ENCODE measurements at places on chromosomes 1 and 21.

DNA sequence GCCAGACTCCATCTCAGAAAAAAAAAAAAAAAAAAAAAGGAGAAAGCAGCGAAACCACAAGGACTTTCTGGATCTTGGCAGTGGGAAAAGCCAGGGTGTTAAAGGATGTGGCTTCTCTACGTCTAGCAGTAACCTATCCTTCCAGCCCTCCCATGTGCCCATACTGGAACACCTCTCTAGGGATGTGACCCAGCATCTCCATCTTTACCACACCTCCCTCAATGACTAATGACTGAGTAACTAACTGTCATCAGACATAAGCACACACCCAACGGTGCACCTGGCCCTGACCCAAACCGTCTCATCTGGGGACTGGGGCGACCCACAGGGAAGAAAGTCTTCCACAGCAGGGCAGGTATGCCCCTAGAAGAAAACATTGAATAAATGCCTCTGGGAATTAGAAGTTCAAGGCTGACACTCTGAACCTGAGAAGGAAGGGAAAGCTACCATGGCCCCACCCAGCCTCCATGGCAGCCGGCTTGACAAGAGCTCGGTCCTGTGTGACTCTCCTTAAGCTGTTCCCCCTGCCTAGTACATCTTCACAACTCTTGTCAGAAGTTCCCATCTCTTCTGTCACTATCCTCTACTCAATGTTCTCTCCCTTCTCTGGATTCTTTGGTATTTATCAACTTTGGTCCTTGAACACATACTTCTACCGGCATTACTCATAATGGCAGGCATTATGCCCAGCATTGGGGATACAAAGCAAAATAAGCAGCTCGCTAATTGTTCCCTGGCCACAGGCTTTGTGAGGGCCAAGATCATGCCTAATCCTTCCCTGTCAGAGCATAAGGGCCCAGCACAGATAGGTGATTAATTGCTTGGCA lies 14.8 kb upstream of the PAQR6 start:
- no peak for DNase-seq

- DNase-seq: no peak
Observed at GRCh38 chr1:178150610-178151009, 56.7 kb downstream of the RASAL2 start.

DNA sequence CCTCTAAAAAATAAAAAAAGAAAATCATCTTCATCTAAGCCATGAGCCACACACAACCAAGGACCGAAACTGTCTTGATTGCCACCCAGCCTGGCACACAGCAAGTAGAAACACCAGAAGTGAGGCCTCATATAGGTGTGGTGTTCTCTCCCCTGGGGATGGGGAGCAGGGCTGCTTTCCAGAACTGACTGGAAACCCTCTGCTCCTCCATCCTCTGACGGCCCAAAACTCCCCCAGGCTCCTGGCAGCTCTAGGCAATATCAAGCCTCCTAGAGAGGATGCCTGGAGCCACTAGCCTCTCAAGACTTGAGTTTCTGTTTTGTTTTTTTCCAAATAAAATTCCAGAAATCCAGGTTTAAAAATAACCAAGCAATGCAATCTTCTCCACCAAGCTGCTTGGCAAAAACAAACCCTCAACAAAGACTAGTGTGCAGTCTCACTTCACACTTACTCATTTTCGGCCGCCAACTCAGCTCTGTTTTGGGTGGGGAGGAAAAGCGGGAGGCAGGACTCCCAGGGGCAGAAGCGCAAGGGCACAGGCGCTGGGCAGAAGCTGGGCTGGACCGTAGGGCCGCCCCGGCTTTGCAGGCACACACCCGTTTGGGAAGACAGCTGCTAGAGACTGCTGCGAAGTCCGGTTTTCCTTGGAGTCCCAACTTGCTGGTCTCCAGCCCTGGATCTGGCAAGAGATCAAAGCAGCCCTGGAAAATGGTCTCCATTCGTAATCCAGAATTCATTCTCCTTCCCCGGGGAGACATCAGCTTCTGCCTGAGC lies 78.2 kb upstream of the CAPZB start:
- DNase-seq: no peak

DNA sequence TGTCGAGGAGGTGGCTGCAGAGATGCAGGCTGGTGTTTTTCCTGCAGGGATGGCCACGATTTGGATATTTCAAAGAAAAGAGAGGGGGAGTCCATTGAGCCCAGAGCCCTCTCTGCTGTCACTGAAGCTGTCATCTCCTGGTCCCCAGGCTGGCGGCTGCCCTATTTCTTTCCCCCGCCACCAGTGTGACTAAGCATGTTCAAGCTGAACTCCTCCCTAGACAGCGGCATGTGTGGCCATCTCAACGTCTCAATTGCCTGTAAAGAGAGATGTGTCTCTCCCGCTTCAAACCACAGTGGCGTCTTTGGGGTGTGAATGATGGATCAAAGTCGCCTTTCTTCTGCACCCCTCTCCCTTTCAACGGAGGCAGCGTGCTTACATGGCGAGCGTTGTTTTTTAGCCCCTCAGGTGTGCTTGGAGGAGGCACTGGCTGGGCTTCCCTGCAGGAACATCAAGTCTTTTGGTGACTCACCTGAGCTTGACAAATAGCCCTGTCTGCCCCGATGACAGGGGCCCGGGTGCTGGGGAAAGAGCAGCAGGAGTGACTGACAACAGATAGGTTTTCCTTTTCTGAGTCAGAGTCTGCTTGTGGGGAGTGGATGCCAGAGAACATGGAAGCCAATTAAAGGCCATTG lies 346.4 kb upstream of the AJAP1 start:
- DNase-seq: no peak

GRCh38 chr1:64038119-64038518 lies 165.3 kb upstream of the UBE2U start:
- DNase-seq: no peak

- DNase-seq: no peak
Observed at GRCh38 chr1:212909652-212910063, 40.7 kb upstream of the VASH2 start.

DNA sequence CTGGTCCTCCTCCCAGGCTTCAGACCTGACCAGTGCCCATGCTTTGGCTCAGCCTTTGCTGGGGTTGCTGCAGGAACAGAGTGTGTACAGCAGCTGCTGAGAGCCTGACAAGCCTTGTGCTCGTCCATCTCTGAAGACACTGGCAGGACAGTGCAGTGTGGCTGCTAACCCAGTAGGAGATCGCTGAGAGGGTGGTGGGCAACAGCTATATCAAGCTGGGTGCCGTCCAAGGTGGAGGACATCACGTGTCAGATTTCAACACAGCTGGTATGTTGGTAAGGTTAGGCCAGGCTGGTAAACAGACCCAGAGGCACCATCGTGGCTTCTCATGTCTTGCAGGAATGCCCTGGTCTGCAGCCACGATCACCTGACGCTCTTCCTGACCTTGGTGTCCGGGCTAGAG lies 17.9 kb upstream of the SLC25A34 start:
- no peak for DNase-seq

DNA sequence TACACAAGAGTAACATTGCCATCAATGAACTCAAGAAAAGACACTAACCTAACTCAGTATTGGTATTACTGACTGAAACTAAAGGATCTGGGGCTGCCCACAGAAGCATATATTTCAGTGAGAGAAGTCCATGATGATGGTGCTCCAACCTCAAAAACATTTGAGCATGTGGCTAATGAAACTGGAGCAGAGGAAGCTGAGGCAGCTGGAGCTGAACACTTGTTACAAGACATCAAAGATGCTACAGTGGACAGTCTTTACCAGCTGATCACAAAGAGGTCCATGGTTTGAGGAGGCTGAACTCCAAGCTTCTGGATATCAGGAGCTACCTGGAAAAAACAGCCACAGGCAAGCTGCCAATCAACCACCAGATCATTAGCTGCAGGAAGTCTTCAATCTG lies 42.2 kb upstream of the TTC39A start:
- DNase-seq: no peak

DNA sequence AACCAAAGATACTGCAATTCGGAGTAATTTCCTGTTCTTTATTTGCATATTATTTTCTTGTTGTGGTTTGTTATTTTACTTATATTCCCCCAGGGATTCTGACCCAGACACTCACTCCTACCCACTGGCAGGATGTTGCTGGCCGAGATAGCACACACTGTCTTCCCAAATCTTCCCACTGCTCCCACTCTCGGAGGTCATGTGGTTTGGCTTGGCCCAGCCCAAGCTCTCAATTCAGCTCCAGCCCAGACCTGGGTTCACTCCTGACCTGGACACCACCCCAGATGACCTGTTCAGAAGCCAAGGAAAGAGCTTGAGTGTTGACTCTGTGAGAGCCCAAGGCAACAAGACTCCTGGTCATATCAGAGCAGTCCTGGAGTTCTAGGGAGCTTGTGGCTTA lies 1.2 kb upstream of the FAM43B start:
- DNase-seq: no peak

DNA sequence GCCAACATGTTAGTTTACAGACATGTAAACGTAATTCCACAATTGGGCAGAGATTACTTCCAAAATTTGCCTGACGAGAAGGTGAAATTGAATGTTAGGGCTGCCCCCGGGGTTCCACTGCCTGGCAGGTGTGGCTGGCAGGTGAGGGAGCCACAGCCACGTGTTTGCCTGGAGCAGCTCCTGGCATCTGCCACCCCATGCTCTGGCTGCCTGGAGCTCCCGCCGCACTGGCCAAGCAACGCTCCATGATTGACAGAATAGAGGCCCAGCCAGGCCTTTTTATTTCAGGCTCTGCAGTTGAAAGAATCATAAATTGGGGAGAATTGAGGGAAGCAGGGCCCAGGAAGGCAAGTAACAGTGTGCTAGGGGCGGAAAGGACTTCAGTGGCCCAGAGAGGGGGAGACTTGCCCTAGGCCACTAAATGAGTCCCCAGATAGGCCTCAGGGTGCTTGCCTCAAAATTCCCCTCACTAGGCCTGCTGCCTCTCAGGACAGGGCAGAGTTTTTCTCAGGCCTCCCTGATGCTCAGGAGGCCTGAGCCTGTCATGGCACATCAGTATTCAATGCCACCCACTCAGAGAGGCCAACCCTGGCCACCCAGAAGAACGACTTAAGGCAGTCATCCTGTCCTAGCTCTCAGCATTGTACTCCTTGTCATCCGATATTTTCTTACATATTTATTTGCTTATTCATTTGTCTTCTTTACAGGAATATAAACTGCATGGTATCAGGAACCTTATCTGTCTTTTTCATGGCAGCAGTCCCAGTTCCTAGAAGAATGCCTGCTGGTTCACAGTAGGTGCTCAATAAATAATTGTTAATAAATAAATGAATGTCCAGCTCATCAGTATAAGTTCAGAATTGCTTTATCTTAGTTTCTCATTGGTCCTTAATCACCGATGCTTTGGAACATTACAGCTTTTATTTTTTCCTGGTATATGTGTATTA lies 16.6 kb upstream of the S1PR1 start:
- DNase-seq: no peak

GRCh38 chr1:116529199-116529631 lies 41.6 kb downstream of the CD58 start:
- DNase-seq: no peak

GRCh38 chr1:119003413-119004128 lies 15.4 kb upstream of the TBX15 start:
- no peak for DNase-seq

DNA sequence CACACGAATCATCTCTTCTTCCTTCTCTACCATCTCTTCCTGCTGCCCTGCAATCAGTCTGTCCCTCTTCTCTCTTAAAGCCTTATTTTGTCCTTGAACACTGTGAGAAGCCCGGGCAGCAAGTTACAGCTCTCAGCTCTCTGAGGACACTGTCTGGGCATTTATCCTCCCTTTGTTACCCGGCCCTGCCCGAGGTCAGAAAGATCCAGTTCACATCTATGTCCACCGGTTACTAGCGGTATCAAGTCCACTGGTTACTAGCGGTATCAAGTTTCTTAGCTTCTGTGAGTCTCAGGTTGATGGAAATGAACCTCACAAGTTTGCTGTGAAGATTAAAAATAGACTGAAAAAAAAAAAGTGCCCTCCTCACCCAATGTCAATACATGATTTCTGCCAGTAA lies 18.8 kb downstream of the IFNLR1 start:
- no peak for DNase-seq

DNA sequence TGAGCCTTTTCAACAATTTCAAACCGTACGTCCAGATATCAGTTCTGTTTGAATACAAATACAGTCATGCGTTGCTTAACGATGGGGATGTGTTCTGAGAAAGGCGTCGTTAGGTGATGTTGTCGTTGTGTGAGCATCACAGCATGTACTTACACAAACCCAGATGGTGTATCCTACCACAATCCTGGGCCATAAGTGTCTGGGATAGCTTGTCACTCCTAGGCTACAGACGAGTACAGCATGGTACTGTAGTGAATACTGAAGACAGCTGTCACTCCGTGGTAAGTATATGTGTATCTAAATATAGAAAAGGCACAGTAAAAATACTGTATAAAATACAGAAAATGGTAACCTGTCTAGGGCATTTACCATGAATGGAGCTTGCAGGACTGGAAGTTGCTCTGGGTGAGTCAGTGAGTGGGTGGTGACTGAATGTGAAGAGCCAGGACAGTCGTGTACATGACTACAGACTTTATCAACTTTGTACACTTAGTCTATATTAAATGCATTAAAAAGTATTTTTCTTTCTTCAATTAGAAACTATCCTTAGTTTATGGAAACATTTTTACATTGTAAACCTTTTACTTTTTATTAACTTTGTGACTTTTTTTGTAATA lies 10.5 kb upstream of the OR2W3 start:
- no peak for DNase-seq

- no peak for DNase-seq
Observed at GRCh38 chr1:214660190-214660589, 57.2 kb downstream of the CENPF start.

- no peak for DNase-seq
Observed at GRCh38 chr21:32712641-32713040, 15.2 kb downstream of the SYNJ1 start.

- no peak for DNase-seq
Observed at GRCh38 chr1:15272009-15272781, 25.2 kb downstream of the FHAD1 start.

DNA sequence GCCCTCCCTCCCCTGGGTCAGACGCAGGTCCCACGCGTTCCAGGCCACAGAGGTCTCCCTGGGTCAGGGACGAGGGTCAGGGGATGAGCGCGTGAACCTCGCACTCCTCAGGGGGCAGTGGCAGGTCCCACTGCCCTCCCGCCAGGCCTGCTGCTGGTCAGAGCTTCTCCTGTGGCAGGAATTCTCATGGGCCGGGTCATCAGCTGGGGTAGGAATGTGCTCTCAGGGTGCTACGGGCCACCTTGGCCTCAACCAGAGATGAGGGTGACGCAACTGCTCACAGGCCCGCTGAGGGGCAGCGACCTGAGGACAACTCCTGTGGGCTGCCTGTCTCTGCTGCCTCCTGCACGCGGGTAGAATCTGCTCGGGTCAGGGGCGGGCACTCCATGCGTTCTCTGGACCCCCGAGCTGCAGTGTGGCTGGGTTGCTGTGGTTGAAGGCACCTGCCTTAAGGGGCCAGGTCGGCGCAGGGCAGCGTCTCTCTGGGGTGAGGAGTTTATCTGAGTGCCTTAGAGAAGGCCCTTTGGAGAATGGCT lies 128.8 kb downstream of the PRDM16 start:
- no peak for DNase-seq

Data from CD4-positive, alpha-beta memory T cell (primary cell).